ENCODE measurements at places on chromosomes 1 and 21.

DNA sequence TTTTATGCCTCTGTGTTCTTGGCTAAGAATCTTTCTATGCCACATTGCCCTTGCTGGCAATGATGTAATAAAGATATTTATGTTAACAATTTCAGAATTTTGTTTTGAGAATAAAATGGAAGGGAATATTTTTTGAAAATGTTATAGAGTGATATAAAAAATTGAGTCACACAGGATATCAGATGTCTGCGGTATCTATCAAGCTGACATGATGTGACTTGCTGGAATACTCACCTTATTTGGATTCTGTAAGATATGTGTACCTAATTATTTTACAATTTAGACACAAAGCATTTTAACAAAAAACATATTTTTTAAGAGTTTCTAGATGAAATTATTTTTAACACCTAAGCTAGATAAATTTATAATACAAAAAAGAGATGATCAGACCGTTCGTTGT is 660.0 kb upstream of the B3GALT2 start:
- no peak for DNase-seq

- DNase-seq = no peak
Measured at GRCh38 chr21:27704567-27705166, 737.8 kb upstream of the ADAMTS5 start.

DNA sequence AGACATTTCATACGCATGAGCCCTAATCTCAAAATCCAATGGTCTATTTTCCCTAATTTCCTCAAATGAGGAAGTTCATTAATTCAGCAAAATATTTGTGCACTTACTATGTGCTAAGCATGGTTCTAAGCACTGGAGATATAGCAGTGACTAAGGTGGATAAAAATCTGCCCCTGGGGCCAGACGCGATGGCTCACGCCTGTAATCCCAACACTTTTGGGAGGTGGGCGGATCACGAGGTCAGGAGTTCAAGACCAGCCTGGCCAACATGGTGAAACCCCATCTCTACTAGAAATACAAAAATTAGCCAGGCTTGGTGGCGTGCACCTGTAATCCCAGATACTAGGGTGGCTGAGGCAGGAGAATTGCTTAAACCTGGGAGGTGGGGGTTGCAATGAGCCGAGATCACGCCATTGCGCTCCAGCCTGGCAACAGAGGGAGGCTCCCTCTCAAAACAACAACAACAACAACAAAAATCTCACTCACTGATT is 4.3 kb upstream of the MIIP start:
- no peak for DNase-seq

GRCh38 chr1:43722810-43723209 is 15.5 kb downstream of the ST3GAL3 start:
- no peak for DNase-seq

DNA sequence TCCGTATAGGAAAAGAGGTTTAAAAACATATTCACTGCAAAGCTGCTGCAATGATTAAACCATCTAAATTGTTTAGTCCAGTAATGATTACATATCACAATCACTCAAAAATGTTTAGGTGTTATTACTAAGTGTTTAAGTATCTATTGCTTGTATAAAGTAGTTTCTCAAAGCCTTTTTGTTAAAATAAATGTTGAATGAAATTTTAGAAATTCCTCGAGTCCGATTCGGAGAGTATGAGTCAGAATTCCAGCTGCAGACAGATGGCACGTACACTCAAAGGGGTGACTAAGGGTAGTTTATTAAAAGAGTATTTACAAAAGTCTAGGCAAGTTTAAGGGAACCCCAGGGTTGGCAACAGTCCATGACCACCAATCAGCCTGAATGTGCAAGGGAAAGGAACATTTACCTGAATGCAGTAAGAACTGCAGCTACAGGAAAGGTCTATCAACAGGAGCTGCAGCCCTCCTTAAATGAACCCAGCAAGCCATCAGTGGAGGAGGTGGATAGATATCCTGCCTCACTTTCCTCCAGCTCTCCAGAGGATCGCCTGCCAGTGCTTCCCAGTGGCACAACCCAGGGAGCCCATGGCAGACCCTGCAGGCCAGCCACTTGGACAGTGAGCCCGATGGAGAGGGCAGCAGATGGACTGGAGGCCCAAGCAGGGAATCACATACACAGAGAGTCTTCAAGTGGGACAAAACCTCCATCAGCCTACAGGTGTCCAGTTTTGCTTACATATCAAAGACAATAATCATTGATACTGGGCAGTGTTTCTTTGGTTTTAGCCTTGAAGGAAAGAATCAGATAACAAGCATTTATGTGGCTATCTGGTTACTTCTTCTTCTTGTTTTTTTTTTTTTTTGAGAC is 92.1 kb upstream of the SLC44A3 start:
- no peak for DNase-seq

DNA sequence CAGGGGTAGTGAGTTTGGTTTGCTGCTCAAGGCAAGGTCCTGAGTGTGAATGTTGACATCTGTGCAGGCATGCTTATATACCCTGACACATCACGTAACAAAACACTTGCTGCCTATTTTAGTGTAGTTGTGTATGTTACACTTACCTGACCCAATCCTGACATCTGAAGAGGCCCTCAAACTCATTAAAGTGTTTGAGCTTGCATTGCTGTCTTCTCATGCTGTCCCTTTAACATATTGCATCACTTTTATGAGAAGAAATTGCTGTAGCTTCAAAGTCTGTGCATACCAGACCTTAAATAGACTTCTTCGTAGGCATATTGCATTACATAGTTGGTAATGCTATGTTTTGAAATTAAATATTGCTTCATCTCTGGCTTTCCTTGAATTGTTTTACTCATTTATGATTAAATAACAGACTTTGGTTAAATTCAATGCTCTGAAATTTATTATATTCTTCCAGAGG is at the start of gene KRTAP19-3:
TSS of gene KRTAP19-3 (minus strand) at position 51 of the 466 bp plus-strand sequence. CDS start 56 bp downstream, outside the sequence.
- no peak for DNase-seq

GRCh38 chr21:43815107-43815613 is 25.8 kb downstream of the RRP1 start:
- no peak for DNase-seq

GRCh38 chr21:26972192-26972591 is 5.3 kb upstream of the ADAMTS5 start:
- DNase-seq = no peak

DNA sequence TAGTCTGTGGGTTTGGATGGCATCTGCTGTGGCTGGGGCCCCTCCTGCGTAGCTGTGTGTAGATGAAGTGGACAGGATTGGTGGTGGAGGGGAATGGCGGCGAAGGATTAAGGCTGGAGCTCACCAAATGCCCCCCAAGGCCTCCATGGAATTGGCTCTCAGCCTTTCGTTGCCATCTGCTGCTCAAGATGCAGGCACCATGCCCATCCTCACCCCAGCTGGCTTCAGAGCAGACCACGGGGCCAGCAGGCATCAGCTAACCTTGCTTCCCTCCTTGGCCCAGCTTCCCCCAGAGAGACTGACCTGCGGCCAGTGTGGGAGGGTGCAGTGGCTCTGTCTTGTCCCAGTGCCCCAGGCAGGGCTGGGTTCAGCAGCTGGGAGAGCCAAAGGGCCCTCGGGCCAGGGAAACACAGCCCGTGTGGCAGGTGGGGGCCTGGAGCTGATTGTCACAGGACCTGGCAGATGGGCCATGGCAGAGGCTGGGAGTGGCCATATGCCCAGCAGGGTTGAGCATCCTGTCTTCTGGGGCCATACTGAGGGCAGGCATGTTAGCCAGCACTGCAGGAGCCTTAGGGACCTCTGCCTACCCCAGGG is 66.8 kb upstream of the ACTL8 start:
- DNase-seq = no peak

DNA sequence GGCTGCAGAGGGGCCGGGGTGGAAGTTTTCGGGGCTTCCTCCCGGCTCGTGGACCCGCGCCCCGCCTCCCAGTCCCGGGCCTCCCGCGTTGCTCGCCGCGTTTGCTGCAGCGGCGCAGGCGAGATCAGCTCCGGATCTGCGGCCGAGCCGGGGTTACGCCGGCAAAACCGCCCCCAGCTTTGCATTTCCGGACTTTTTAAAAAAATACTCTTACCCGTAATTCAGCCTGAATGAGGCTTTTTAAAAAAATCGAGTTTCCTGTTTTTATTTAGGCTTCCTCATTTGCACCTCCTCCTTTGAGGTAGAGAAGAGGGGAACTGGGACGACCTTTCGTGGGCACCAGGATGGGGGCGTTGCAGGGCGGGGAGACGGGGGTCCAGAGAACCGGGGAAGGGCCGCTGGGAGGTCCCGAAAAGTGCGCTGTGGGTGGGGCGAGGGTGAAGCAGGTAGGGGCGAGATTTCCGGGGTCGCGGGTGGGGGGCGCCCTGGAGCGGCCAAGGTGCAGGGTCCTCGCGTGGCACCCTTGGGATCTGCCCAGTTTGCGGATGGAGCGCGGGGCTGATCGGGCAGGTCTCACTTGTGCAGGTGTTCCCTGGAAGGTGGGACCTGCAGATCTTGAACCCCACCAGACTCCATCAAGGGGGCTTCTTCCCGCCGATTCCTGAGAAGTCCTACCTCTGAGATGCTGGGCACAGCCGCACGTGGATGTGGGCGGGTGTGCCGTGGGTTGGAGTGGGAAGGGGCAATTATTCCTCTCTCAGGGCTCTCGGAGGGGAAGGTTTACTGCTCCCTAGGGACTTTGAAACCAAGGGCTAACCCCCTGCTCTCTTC is 1.1 kb downstream of the PIK3CD start:
- no peak for DNase-seq

GRCh38 chr1:60431593-60431992 is 358.0 kb upstream of the C1orf87 start:
- no peak for DNase-seq

DNA sequence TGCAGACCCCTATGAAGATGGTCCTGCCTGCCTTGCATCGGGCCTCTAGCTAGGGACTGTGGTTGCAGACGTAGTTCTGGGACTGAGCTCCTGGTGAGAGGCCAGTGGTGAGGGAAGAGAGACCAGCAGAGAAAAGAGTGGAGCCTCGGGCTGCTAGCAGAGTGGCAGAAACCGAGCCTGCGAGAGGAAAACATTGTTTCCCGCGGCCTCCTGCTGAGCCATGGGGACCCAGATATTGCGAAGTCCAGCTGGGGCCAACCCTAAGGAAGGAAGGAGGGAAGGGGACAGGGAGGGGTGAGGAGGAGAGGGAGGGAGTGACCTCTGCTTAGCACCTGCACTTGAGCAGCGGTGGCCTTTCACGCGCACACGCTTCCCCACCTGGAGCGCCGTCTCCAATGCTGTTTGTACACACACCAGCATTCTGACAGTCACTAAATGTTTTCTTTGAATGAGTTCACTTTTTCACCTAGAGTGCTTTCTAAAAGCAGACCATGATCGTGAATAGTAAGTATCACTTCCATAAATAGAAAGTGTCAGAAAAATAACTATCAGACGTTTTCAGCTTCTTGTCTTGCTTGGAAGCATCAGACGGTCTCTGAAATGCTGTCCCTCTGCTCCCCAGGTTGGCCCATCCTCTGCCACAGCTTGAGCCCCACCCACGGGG is 2.5 kb upstream of the FNDC10 start:
- DNase-seq = no peak

DNA sequence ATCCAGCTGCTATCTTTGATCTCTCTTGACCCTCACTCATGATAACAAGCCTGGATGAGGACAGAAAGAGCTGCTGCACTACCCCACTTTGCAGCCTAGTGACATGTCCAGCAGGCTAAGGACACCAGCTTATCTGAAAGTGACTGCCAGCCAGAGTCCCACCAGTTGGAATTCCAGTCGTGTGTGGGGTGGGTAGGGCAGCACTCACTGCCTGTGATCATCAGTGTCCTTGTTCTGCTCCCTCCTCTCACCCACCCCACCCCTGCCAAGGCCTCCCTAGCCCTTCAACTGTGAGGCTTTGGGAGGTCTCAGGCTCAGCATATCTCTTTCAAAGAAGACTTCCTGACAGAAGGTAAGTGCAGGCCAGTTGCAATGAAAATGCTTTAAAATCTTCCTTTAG is 15.5 kb upstream of the NMNAT2 start:
- no peak for DNase-seq

DNA sequence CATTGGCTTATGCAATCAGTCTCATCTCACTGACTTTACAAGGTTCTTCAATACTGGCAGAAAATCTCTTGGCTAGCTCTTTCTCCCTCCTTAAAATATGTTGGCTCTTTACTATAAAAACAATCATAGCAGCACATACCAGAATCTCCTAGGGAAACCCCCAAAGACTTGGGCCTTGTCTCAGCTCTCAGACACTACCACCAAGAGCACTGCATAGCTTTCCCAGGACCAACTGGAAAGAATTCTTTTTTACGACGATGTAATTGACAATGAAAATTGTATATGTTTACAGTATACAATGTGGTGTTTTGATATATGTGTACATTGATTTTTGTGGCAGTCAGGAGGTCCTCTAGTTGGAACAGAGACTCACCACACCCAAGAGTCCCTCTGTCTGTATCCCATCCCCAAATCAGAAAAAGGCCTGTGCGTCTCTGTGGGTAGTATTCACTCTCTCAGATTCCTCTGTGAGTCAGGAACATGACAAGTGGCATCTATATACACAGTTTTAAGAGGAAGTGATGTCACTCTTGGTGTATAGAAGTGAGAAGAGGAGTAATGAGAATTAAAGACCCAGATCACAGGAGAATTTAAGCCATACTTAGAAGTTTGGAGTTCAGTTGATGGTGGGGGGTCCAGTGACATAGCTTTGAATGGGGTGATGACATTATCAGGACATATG is 21.1 kb downstream of the SMAP2 start:
- no peak for DNase-seq

GRCh38 chr1:198318085-198318484 is 161.3 kb downstream of the NEK7 start:
- DNase-seq = no peak

DNA sequence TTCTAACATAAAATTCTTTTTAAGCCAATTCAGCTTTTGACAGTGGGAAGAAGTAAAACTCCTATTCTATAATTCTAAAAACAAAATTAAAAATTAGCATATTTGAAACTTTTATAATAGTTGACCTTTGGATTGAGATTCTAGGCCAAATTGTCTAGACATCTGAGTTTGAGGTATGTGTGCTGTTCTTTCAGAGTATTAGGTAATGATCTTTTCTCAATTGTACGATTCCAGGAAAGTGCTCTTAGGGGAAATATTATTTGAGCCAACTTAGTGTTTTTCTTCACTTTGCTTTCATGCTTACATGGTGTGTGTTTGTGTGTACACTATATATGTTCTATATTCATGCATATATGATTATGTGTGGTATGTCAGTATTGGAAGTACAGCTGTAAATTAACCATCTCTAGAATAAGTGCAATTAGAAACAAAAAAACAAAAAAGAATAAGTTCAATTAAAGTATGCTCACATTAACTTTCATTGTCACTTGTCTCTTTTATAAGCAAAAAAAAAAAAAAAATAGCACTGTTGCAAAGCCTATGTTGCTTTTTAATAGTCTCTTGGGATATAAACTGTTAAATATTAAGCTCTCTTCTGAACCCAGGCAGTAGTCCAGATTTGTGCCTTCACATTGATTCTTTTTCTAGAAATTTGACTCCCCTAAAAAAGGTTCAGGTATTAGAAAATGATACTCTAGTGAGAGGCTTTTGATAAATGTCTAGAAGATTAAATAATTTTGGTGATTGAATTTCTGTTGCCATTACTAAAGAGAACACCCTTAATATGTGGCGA is 132.2 kb downstream of the ATP5PO start:
- no peak for DNase-seq

- DNase-seq = no peak
Measured at GRCh38 chr1:63920154-63921117, 146.6 kb downstream of the ROR1 start.

Data from stimulated activated CD8-positive, alpha-beta memory T cell treated with anti-CD3 and anti-CD28 coated beads, Interleukin-12 subunit alpha, Interleukin-12 subunit beta, amount 100 ng/mL, for 1 hour (primary cell).